ENCODE measurements at places on chromosomes 6 and 20. TPM values are rescaled to one million over a fixed set of nuclear protein-coding genes. Genes with fewer than 3 reads are reported as not detected.

GRCh38 chr6:90545448-90545847 is 41.4 kb downstream of the MAP3K7 start:
- peaks cover 23% of the 10 kb centered on the region for H3K36me3 ChIP-seq
- H3K27me3 ChIP-seq, result no peaks in the 10 kb centered on the region
- no peak overlapping the region for H3K27ac ChIP-seq
- no peak overlapping the region for H3K4me3 ChIP-seq

DNA sequence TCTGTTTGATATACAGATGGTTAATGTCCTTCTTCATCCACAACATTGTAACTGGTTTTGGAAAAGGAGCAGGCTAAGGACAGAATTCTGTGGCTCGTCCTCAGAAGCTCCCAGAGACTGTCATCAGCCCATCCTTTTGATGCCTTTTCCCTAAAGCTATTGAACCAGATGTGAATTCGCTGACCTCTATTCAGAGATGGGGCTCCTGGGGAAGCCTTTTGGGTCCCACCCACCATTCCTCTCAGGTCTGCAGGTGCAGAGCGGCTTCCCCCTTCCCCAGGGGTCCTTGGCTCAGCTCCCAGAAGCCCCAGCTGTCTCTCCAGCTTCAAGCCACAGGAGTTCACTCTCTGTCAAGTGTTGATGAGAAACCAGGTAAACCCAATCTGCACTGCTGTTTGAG is 191.7 kb downstream of the SMOC2 start:
- DNase-seq, result no peak
- H3K27ac ChIP-seq, result no peak overlapping the region
- no peaks in the 10 kb centered on the region for H3K36me3 ChIP-seq
- H3K4me3 ChIP-seq, result no peak overlapping the region
- H3K27me3 ChIP-seq, result no peaks in the 10 kb centered on the region

- peaks cover 4% of the 10 kb centered on the region for H3K4me1 ChIP-seq
- H3K36me3 ChIP-seq, result no peaks in the 10 kb centered on the region
- no peak overlapping the region for H3K27ac ChIP-seq
Observed at GRCh38 chr6:149216459-149216858, 101.1 kb upstream of the TAB2 start.

DNA sequence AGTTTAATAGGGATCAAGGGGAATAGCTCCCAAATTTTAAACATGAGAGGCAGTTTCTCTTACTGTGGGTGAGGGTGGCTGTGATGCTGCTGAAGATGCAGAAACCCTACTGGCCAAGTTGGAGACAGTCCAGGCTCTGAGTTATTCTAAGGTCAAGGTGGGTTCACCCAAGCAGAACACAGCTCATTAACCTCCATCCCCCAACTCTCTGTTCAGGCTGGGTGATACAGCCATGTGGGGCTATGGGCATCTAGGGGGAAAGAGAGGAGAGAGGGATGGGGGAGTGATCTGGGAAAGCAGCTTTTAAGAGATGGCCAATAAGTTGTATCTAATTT is 18.9 kb upstream of the TRAM2 start:
- no peak for DNase-seq
- peaks cover 4% of the 10 kb centered on the region for H3K4me1 ChIP-seq
- no peaks in the 10 kb centered on the region for H3K27me3 ChIP-seq

Gene DEF6
- total RNA-seq, result 4.5 TPM

DNA sequence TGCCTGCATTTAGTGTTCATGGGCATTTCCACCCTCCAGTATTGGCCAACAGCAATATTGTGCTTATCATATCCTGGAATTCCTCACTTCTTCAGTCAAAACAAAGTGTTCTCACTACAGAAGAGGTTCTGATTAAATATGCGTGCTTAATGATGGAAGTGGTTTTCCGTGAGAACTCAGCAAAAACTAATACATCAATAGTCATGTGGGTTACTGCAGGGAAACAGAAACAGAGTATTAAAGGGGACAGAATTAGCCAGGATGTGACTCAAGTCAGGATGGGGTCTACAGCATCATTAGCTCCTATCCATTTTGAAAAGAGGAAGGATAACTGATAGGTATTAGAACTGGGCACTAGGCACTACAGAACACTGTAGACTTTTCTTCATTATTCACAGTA is 384.6 kb downstream of the CDKAL1 start:
- H3K36me3 ChIP-seq, result no peaks in the 10 kb centered on the region
- no peaks in the 10 kb centered on the region for H3K27me3 ChIP-seq
- no peak overlapping the region for H3K4me3 ChIP-seq
- H3K4me1 ChIP-seq, result no peaks in the 10 kb centered on the region
- no peak overlapping the region for H3K27ac ChIP-seq

GRCh38 chr6:132122176-132122575 is 171.0 kb upstream of the CCN2 start:
- no peaks in the 10 kb centered on the region for H3K4me1 ChIP-seq
- no peak overlapping the region for H3K4me3 ChIP-seq
- H3K27ac ChIP-seq, result no peak overlapping the region
- no peak for DNase-seq
- no peaks in the 10 kb centered on the region for H3K36me3 ChIP-seq

Gene DNMT3B
- 1,016 TPM for total RNA-seq

Gene MACROD2
- total RNA-seq, result 3.9 TPM

- H3K27me3 ChIP-seq, result no peaks in the 10 kb centered on the region
- DNase-seq, result no peak
- H3K4me3 ChIP-seq, result no peak overlapping the region
- no peaks in the 10 kb centered on the region for H3K36me3 ChIP-seq
Observed at GRCh38 chr6:116948533-116949304, 71.7 kb downstream of the RFX6 start.

DNA sequence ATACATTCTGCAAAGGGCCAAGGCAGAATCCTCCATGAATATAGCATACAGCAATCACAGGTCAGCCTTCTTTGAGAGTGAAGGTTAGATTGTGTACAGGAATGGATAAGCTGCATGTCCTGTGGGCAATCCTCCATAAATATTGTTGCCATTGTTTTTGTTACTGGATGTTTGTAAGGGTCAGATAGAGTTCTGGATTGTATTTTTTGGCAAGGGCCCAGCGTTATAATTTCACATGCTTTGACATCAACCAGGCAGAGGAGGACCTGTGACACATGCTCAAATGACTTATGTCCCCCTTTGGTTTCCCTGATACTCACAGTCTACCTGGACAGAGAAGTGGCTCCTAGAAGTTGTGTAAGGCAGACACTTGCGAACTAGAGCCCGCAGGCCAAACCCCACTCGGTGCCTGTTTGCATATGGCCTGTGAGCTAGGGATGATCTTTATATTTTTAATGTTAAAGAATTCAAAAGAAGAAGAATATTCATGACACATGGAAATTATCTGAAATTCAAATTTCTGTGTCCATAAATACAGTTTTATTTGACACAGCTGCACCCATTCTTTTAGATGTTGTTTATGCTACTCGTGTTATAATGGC is 5.4 kb downstream of the LY86 start:
- no peak overlapping the region for H3K27ac ChIP-seq
- no peaks in the 10 kb centered on the region for H3K4me1 ChIP-seq
- DNase-seq, result no peak
- no peaks in the 10 kb centered on the region for H3K27me3 ChIP-seq
- H3K4me3 ChIP-seq, result no peak overlapping the region

- H3K27me3 ChIP-seq, result no peaks in the 10 kb centered on the region
- H3K4me3 ChIP-seq, result no peak overlapping the region
- H3K4me1 ChIP-seq, result no peaks in the 10 kb centered on the region
- DNase-seq, result no peak
Observed at GRCh38 chr6:156262014-156262413, 515.2 kb upstream of the ARID1B start.

DNA sequence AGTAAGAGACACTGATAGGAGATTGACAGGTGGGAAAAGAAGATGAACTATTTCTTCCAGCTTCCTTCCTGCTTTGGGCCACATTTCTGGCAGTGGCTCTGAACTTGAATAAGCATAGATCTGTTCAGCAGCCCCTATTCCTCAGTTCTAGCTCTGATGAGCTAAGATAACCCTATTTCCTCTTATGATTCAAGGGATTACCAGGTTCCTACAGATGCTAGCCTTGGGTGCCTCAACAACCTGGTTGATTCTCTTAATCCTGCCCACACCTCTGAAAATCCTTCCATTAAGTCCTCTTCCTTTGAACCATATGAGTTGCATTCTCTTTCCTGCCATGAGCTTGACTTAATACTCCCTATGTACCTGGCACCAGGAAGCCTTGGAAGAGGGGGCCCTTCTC is 49.8 kb upstream of the MOCS1 start:
- no peak for DNase-seq
- H3K4me3 ChIP-seq, result no peak overlapping the region
- H3K27ac ChIP-seq, result no peak overlapping the region

Gene GPLD1
- total RNA-seq, result 5.3 TPM

Gene MAPK13
- 15.2 TPM for total RNA-seq

DNA sequence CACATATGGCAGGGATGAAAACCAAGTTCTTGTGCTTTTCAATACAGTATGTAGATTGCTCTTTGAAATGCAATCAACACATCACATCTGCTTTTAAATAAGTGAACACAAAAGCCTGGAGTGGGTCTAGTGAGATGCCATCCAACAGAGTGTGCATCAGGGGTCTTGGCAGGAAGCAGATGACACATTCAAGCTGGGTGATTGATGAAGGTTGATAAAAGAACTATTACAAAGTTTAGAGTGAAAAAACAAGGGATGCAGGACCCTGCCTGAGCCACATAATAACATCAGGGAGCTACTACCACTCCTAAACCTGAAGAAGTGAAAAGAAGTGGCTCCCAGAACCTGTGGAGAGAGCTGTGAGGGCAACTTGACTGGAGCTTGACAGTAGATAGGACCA is 16.6 kb upstream of the PLCB1 start:
- no peak overlapping the region for H3K4me3 ChIP-seq
- H3K27ac ChIP-seq, result no peak overlapping the region
- H3K4me1 ChIP-seq, result no peaks in the 10 kb centered on the region
- DNase-seq, result no peak
- H3K27me3 ChIP-seq, result no peaks in the 10 kb centered on the region

Gene MYL9
- 193 TPM for total RNA-seq

DNA sequence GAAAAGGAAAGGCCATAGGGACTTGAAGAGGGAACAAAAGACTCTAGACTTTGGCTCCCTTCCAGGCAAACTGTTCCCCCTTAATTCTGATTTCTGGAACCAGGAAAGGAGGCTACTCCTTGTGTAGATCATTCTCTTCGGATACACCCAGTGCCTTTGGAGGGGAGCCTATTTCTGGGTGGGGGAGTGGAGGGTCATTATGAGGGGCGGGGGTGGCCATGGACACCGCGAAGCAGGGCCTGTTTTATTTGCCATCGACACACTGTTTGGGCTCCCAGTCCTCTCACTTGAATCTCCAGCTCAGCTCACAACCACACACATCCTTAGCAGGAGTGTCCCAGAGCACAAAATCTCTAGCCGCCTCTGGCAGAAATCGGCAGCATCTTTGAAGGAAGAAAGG is 132.3 kb downstream of the PXDC1 start:
- H3K27ac ChIP-seq, result no peak overlapping the region
- H3K4me1 ChIP-seq, result peaks cover 5% of the 10 kb centered on the region
- H3K36me3 ChIP-seq, result no peaks in the 10 kb centered on the region

Gene RPP40
- total RNA-seq, result 15.7 TPM

DNA sequence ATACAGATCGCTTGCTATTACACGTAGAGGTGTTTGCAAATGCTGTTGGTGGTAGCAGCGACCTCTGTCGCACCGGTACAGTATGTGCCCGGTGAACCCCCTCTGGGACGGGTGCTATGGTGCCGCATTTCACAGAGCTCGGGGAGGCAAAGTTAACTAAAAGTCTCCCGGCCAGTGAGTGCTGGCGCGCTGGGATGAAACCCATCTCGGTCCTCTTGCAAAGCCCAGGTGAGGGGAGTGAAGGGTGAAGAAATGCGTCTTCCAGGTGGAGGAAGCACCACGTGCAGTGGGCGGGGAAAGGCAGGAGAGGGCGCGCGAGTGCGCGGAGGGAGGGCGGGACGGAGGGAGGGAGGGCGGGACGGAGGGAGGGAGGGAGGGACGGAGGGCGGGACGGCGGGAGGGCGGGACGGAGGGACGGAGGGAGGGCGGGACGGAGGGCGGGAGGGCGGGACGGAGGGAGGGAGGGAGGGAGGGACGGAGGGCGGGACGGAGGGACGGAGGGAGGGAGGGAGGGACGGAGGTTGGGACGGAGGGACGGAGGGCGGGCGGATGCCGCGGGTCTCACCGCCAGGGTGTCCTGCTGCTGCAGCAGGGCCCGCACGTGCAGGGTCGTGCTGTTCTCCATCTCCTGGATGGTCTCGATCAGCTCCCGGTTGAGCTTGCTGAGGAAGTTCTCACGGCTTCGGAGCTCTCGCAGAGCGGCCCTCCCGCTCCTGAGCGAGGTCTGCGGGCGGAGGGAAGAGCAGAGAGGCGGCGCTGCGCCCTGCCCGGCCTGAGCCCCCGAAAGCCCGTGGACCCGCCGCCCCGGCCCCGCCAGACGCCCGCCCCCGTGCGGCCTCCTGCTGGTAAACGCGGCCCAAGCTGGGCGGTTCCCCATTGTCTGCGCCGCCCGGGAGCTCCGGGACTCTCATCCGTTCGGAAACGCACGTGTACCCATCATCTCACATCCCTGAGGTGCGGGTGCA is 11.7 kb downstream of the C20orf96 start:
- peak overlapping the region; percentile 47 for H3K4me3 ChIP-seq
- no peak overlapping the region for H3K27ac ChIP-seq
- DNase-seq, result no peak
- H3K27me3 ChIP-seq, result no peaks in the 10 kb centered on the region
- peaks cover 10% of the 10 kb centered on the region for H3K36me3 ChIP-seq
- H3K4me1 ChIP-seq, result peaks cover 3% of the 10 kb centered on the region

Gene MAFB
- 1.8 TPM for total RNA-seq

- no peaks in the 10 kb centered on the region for H3K4me1 ChIP-seq
- no peak overlapping the region for H3K4me3 ChIP-seq
- H3K36me3 ChIP-seq, result peaks cover 52% of the 10 kb centered on the region
Observed at GRCh38 chr20:62339647-62340062, 27.5 kb downstream of the LAMA5 start.

GRCh38 chr6:124536842-124537191 is 425.4 kb upstream of the RNF217 start:
- H3K4me1 ChIP-seq, result no peaks in the 10 kb centered on the region
- H3K27me3 ChIP-seq, result no peaks in the 10 kb centered on the region
- H3K4me3 ChIP-seq, result no peak overlapping the region
- H3K36me3 ChIP-seq, result no peaks in the 10 kb centered on the region
- H3K27ac ChIP-seq, result no peak overlapping the region

DNA sequence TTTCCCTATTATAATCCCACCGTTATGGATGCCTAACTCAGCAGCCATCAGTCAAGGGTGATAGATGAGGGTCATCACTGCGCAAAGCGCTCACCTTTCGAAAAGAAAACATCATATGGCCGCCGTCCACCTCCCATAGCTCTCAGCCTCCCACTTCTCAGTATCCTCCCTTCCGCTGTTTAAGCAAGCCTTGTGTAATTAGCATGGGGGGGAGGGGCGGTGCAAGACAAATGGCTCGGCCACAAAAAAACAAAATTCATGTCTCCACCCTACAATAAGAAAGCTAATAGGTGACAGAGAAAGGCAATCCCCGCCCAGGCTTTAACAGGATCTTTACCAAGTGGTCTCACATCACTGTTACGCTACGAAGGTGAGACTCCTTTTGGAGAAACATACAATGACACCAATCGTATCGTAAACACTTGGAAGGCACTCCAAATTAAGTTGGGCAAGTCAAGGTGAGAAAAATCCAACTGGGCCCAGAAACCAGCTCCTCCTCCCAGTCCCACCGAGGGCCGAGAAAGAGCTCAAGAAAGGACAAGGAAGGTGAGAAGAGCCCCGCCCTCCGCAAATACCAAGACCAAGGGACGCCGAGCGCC is 645 bp downstream of the DDX39B start:
- no peaks in the 10 kb centered on the region for H3K27me3 ChIP-seq
- H3K4me3 ChIP-seq, result peak overlapping the region; percentile 95
- peak overlapping the region; percentile 99 for H3K27ac ChIP-seq

Gene SEC23B
- total RNA-seq, result 61.2 TPM

GRCh38 chr6:42118162-42119001 is 24.0 kb downstream of the C6orf132 start:
- H3K36me3 ChIP-seq, result 0 out of 2 replicates have a peak, but pooled peaks cover 2% of the 10 kb centered on the region
- H3K27ac ChIP-seq, result no peak overlapping the region
- no peaks in the 10 kb centered on the region for H3K27me3 ChIP-seq
- no peak overlapping the region for H3K4me3 ChIP-seq

Gene HNF4A
- total RNA-seq, result not detected

All from H1 (cell line).